ENCODE measurements at places on chromosomes 13 and 19.
A peak's percentile ranks its signal among the peaks of the same experiment; 100 is the strongest.

DNA sequence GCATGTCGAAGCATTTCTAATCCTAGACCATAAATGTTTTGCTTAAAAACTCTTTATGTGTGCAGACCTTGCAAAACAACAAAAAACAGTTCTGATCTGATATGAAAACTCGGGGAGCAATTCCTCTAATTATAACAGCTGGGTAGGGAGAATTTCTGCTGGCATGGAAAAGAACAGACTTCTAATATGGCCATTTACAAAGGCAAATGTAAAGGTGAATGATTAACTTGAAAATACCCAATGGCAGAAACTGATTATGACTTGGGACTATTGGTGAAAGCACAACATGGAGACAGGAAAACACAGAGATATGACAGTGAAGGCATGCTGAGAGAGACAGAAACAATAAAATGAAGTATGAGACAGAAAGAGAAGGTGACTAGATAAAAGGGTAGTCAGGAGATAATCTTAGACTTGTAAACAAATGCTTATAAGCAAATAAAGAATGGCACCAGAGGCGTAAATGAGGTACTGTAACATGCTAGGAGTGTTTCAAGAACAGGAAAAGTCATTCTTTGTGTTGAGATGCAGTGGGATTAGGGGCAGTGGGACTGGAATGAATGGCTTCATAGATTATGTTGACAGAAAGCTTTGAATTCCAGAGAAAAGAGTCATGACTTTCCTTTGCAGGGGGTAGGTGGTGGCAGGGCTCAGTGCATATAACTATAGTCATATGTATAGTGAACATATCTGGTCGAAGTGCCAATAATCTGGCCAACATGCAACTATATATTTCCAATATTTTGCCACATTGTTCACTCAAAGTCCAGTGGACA lies 393.0 kb downstream of the ITGBL1 start:
- no peaks in the 10 kb centered on the region for H3K27me3 ChIP-seq
- DNase-seq, result no peak
- H3K36me3 ChIP-seq, result no peaks in the 10 kb centered on the region
- no peak overlapping the region for H3K4me3 ChIP-seq
- no peaks in the 10 kb centered on the region for H3K4me1 ChIP-seq

- H3K27ac ChIP-seq, result peak overlapping the region; percentile 61
- H3K36me3 ChIP-seq, result no peaks in the 10 kb centered on the region
- H3K27me3 ChIP-seq, result no peaks in the 10 kb centered on the region
- H3K4me3 ChIP-seq, result peak overlapping the region; percentile 95
- peaks cover 7% of the 10 kb centered on the region for H3K4me1 ChIP-seq
These were observed 897 bp downstream of the ETHE1 start for GRCh38 chr19:43525836-43526771.

DNA sequence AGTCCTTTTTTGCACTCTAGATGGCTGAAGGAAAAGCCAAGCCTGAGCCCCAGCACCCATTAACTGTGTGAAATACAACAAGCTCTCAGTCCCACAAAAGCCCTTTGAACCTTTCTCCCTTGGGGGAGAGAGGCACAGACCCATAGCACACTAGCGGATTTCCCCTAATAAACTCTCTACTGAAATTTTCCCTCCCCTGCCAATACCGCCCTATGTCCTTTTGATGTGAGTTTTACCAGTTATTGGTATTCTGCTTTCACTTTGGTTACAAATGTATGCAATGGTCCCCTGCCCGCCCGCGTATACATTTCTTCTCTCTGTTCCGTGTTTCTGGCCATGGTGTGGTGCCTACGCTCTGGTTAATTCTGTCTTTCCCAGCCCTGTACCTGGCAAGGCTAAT lies 54.0 kb upstream of the MYO16 start:
- no peaks in the 10 kb centered on the region for H3K36me3 ChIP-seq
- no peak overlapping the region for H3K27ac ChIP-seq
- no peak for DNase-seq
- H3K4me1 ChIP-seq, result no peaks in the 10 kb centered on the region
- no peaks in the 10 kb centered on the region for H3K27me3 ChIP-seq
- no peak overlapping the region for H3K4me3 ChIP-seq

DNA sequence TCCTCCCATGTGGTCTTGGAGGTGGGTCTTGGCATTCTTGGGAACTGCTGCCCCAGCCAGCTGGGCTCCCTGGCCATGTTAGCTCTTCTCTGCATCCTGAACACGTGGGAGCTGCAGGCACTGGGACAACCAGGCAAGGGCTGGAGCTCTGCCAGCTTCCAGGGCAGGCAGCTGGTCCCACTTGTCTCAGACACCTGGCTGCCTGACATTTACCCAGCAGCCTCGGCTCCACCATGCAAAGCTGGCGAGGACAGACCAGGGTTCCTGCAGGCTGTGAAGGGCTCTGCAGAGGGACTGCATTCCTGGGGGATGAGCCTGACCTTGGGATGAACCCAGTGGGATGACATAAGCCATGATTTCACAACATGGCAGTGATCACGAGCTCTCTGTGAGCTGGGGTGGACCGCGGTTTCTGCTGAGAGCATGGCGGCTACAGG lies 99.0 kb upstream of the TSHZ3 start:
- no peak overlapping the region for H3K27ac ChIP-seq
- no peak for DNase-seq
- H3K36me3 ChIP-seq, result no peaks in the 10 kb centered on the region
- no peaks in the 10 kb centered on the region for H3K4me1 ChIP-seq
- H3K4me3 ChIP-seq, result no peak overlapping the region
- no peaks in the 10 kb centered on the region for H3K27me3 ChIP-seq

- H3K4me3 ChIP-seq, result no peak within 1 kb of the TSS
- no peaks in the 10 kb centered on the region for H3K36me3 ChIP-seq
- DNase-seq, result no peak
- H3K27me3 ChIP-seq, result peaks cover 71% of the 10 kb centered on the region
- no peaks in the 10 kb centered on the region for H3K4me1 ChIP-seq
These were observed at the start of gene PNMA8C for GRCh38 chr19:46428239-46429135. Gene PNMA8C, minus strand, starts transcription at chr19:46428936. Its CDS starts 577 bp downstream, at chr19:46428359.

- H3K4me1 ChIP-seq, result no peaks in the 10 kb centered on the region
- no peak for DNase-seq
- H3K27ac ChIP-seq, result no peak overlapping the region
- no peak overlapping the region for H3K4me3 ChIP-seq
- H3K36me3 ChIP-seq, result no peaks in the 10 kb centered on the region
- H3K27me3 ChIP-seq, result no peaks in the 10 kb centered on the region
These were observed 543.1 kb upstream of the SLITRK5 start for GRCh38 chr13:87128036-87128435.

DNA sequence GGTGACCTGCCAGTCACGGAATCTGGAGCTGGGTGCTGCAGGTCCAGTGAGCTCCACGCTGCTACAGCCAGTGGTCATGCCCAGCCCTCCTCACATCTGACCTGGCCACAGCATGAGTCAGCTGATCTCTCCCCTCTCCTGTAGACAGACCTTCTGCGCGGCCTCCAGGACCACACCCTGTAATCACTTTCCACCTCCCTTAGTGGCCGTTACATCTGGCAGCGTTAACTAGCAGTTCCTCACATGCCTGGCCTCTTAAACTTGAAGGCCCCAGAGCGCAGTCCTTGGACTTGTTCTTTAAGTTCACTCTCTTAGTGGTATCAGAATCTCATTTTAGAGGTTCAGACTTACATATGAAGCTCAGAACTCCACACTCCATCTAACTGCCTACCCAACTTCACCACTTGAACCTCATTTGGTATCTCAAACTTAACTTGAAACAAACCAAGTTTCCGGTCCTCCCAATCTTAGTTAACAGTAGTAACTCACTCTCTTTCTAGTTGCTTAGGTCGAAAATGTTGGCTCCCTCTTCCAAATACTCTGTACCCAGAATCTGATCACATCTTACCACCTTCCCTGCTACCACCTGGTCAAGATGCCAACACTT lies 22.7 kb downstream of the MIPEP start:
- H3K4me1 ChIP-seq, result no peaks in the 10 kb centered on the region
- no peak overlapping the region for H3K27ac ChIP-seq
- no peak for DNase-seq
- no peak overlapping the region for H3K4me3 ChIP-seq
- H3K36me3 ChIP-seq, result no peaks in the 10 kb centered on the region

DNA sequence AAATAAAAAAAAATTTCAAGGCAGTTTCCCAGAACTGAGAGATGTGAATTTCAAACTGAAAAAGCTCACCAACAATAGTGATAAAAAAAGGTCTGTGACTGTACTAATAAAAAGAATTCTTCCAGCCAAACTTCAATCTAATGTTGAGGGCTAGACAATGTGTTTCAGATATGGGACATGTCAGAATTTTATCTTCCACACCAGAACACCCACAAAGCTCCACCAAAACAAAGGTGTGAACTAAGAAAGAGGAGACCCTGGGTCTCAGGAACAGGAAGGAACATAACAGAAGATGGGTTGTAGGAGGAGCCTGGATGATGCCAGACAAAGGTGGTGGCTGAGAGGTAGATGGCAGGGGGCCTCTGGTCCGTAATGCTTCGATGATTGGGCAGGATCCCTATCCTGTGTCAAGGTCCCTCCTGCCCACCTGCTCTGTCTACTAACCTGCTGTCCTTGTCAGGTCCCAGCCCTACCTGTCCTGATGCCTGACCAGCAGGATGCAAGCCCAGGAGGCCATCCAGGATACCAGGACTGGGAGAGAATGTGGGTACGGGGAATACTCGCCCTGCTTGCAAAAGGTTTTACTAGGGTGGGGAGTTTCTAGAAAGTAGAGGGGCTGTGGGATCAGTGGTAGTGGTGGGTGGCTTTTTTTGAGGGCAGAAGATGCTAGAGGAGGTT lies 4.5 kb downstream of the MZF1 start:
- peaks cover 23% of the 10 kb centered on the region for H3K36me3 ChIP-seq
- H3K4me3 ChIP-seq, result no peak overlapping the region
- peaks cover 5% of the 10 kb centered on the region for H3K27me3 ChIP-seq
- no peak for DNase-seq
- peaks cover 9% of the 10 kb centered on the region for H3K4me1 ChIP-seq

- DNase-seq, result no peak
- H3K27ac ChIP-seq, result no peak overlapping the region
- H3K27me3 ChIP-seq, result no peaks in the 10 kb centered on the region
- H3K36me3 ChIP-seq, result no peaks in the 10 kb centered on the region
- H3K4me1 ChIP-seq, result no peaks in the 10 kb centered on the region
These were observed 507.8 kb downstream of the TBC1D4 start for GRCh38 chr13:74973935-74974879.

GRCh38 chr19:1211494-1212234 lies 6.1 kb downstream of the STK11 start:
- H3K36me3 ChIP-seq, result peaks cover 35% of the 10 kb centered on the region
- DNase-seq, result no peak
- H3K4me3 ChIP-seq, result no peak overlapping the region
- H3K4me1 ChIP-seq, result peaks cover 44% of the 10 kb centered on the region
- no peaks in the 10 kb centered on the region for H3K27me3 ChIP-seq

DNA sequence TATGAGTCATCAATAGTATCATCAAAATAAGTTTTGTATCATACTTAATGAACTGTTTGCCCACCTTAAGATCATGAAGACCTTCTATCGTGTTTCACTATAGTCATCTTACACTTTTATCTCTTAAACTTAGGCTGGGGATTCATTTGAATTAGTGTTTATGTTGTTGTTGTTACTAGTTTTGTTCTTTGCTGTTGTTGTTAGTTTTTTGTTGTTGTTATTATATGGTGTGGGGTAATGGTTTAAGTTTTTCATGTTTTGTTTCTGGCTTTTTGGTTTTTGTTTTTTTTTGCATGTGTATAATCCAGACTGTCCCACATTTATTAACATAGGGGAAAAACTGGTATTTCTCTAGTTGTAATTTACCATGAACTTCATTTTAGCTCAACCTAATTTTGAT lies 965.1 kb upstream of the MIR17HG start:
- DNase-seq, result no peak
- no peak overlapping the region for H3K4me3 ChIP-seq
- H3K36me3 ChIP-seq, result no peaks in the 10 kb centered on the region
- no peaks in the 10 kb centered on the region for H3K4me1 ChIP-seq
- H3K27me3 ChIP-seq, result no peaks in the 10 kb centered on the region

GRCh38 chr19:33437821-33438671 lies 64.5 kb downstream of the CEBPG start:
- DNase-seq, result no peak
- no peaks in the 10 kb centered on the region for H3K27me3 ChIP-seq
- no peaks in the 10 kb centered on the region for H3K36me3 ChIP-seq

DNA sequence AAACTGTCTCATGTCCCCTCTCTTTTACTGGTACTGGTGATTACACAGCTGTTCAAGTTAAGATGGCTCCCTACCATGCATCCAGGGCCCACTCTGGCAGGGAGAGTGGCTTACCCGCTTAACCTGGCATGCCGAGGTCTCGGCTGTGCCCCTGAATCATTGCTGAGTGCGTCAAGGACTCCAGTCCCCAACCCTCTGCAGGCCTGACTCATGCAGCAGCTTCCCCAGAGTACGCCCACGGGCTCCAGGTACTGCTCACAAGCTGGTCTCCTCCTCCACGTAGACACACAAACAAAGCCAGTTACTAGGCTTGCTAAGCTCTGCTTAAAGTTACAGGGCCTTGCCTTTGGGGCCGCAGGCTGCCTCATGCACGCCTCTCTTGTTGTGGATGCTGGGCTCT lies 447.4 kb downstream of the COG6 start:
- no peak for DNase-seq
- peaks cover 5% of the 10 kb centered on the region for H3K4me1 ChIP-seq
- no peak overlapping the region for H3K27ac ChIP-seq
- H3K4me3 ChIP-seq, result no peak overlapping the region
- H3K36me3 ChIP-seq, result no peaks in the 10 kb centered on the region

DNA sequence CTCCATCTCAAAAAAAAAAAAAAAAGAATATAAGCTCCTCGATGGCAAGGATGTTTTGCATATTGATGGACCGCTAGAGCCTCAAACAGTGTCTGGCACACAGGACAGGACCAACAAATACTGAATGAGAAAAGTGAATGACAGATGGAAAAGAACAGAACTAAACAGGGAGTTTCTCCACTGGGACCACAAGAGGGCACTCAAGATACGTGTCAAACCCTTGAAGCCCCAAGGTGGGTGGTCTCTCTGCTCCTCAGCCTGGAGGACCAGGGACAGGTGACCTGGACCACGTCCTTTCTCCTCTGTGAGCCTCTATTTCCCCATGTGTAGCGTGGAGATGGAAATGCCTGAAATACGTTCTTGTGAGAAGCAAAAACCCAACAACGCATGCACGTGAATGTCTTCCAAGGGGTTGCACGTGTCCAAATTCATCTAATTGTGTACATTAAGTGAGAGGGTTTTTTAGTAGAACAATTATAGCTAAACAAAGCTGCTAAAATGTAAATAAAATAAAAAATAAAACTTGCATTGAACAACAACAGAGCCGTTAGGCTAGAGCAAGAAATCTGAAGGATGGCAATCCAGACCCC lies 5.7 kb upstream of the CDC42EP5 start:
- no peak overlapping the region for H3K4me3 ChIP-seq
- peaks cover 13% of the 10 kb centered on the region for H3K27me3 ChIP-seq
- H3K27ac ChIP-seq, result no peak overlapping the region
- DNase-seq, result no peak
- no peaks in the 10 kb centered on the region for H3K36me3 ChIP-seq

DNA sequence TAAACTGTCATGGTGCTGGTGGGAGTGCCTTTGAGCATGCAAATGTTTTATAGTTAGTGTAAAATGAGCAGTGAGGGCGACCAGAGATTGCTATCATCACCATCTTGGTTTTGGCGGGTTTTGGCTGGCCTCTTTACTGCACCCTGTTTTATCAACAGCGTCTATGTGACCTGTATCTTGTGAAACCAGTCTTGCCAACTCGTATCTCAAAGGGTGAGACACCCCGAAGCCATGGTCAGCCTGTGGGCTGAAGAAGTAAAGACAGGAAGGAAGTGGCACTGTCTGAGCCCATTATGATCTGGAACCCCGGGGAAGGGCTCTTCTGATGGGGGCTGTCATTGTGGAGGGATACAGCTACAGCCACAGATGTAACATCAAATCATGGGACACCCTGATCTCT lies 81.5 kb upstream of the FAM216B start:
- H3K4me3 ChIP-seq, result no peak overlapping the region
- DNase-seq, result no peak
- H3K27ac ChIP-seq, result no peak overlapping the region
- H3K36me3 ChIP-seq, result no peaks in the 10 kb centered on the region
- H3K27me3 ChIP-seq, result no peaks in the 10 kb centered on the region

All from thymus (tissue), 14 donors.